ENCODE measurements at places on chromosomes 11 and 22.
A peak's percentile ranks its signal among the peaks of the same experiment; 100 is the strongest.

GRCh38 chr11:2943711-2944118 is 14.5 kb upstream of the PHLDA2 start:
- DNase-seq = no peak

DNA sequence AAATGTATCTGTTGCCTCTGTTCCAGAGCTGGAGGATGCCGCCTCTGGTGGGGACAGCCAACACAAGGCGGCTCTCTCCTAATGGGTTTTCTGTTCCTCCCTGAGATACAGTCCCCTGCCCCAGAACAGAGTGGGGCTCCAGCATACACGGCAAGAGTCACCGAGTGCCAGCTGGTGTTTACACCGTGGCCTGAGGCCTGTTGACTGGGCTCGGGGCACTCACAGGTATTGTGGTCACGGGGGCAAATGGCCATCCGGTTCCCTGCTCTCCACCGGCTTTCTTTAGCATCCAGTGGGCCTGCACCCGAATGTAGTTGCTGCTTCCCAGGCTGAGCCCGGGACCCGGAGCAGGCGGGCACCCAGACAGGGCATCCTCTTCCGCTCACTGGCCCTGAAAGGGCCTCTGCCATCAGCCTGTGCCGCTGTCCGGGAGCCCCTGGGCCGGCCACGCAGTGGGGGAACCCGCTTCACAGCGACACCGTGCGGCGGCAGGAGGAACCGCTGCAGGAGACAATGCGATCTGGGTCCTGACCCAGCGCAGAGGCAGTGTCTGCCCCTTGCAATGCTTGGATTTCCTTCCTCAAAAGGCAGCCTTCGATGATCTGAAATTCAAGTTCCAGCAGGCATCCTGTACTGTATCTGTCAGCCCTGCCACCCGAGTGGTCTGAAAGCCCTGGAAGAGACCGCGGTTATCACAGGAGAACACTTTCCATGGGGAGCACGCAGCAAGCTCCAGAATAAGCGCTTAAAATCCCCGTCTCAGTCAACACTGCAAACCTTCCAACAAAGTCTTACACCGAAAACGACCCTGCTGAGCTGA is 859 bp upstream of the KRTAP5-5 start:
- peak; percentile 76 for DNase-seq

DNA sequence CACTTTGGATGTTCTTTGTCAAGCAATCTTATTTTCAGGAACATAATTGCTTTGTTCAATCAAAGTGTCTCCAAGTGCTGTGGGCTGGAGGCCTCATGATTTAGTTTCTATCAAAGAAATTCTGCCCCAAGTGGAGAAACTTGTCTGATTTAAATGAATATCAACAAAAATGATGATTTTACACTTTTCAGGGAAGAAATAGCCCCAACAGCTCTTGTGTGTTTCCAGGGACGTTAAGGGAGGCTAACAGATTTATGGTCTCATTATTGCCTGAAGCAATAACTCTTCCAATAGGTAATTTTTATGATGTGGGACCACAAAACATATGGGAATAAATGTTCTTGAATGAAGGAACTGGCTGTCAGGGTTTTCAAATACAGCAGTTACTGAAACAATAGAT is 699.1 kb downstream of the FAM181B start:
- DNase-seq = no peak

GRCh38 chr22:24190596-24191208 is 9.4 kb downstream of the SUSD2 start:
- DNase-seq = no peak

GRCh38 chr22:25902402-25902801 is 160.4 kb downstream of the MYO18B start:
- no peak for DNase-seq

- DNase-seq = no peak
Observed at GRCh38 chr11:65624931-65625627, 9.5 kb downstream of the PCNX3 start.

- DNase-seq = no peak
Observed at GRCh38 chr11:63922673-63923192, 5.8 kb upstream of the RCOR2 start.

DNA sequence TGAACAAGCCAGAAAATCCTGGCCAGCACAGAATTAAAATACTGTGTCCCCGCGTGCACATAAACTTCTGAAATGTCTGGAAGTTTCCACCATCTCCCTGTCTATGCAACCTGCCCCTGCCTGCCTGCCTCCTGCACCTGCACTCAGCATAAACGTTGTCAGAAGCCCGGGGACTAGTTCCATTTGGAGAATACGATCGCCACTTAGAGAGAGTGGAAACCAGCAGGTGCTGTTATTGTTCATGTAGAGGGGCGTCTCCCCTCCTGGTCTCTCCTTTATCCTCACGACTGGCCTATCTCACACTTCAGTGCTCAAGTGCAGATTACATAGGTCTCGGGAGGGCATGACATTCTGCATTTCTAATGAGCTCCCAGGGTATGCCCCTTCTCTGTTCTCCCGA is 35.6 kb downstream of the MPPED1 start:
- no peak for DNase-seq

DNA sequence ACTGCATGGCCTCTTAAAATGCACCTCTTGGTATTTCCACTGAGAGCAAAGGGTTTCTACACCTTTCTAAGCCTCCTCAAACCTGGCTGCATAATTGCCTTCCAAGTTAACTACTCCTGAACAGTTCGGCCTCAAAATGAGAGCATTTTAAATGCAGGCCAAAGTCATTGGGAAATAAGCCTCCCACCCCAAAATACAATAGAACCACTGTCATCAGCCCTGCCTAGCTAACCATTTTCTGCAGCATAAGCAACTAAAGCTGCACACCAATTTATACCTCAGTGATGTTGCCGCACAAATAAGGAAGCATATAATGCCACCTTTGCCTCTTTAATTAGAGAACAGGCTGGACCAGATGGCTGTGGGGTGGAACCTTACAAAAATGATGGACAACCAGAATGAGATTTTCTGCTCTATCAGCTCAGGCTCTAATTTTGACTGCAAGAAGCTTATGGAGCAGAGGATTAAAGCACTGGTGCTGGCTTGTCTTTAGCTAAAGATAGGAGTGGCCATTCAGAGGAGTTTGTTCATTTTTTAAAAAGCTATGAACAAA is 4.3 kb downstream of the TOB2 start:
- DNase-seq = no peak

GRCh38 chr22:42682113-42682851 is 33.1 kb upstream of the CYB5R3 start:
- DNase-seq = no peak

- DNase-seq = peak; percentile 96
Observed at GRCh38 chr11:48063424-48063978, 83.1 kb downstream of the PTPRJ start.

- DNase-seq = peak; percentile 88
Observed at GRCh38 chr11:79236541-79236971, 204.3 kb downstream of the TENM4 start.

- no peak for DNase-seq
Observed at GRCh38 chr11:66567787-66568123, 651 bp downstream of the CTSF start.

- DNase-seq = no peak
Observed at GRCh38 chr11:96396637-96397036, 6.8 kb downstream of the JRKL start.

DNA sequence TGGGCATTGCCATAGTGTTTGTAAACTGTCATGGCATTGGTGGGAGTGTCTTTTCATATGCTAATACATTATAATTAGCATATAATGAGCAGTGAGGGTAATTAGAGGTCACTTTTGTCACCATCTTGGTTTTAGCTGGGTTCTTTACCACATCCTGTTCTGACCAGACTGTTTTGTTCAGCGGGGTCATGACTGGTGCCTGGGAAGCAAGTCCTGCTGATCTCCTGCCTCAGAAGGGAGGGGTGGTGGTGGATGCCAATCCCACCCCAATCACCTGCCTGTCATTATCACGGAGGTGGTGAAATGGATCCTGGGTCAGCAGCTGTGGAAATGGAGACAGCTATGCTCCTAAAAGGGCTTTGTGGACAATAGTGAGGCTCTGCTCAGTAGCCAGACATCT is 31.2 kb downstream of the IL18 start:
- no peak for DNase-seq

DNA sequence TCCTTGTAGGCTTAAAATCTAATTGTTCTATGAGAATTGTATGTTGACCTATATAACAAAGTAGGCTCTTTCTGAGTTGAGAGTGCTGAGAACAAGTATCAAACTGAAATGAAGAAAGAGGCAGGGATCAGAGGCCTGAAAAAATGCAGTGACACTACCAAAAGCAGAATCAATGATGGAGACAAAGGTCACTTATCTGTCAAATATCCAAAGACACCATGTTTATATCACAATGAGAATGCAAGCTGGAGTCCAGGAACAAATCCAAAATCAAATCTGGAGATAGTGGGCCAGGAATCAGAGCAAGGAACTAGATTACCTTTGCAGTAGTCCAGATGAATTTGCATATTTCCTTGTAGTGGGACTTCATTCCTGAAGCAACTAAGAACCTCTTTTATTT is 377.7 kb downstream of the DLG2 start:
- no peak for DNase-seq

DNA sequence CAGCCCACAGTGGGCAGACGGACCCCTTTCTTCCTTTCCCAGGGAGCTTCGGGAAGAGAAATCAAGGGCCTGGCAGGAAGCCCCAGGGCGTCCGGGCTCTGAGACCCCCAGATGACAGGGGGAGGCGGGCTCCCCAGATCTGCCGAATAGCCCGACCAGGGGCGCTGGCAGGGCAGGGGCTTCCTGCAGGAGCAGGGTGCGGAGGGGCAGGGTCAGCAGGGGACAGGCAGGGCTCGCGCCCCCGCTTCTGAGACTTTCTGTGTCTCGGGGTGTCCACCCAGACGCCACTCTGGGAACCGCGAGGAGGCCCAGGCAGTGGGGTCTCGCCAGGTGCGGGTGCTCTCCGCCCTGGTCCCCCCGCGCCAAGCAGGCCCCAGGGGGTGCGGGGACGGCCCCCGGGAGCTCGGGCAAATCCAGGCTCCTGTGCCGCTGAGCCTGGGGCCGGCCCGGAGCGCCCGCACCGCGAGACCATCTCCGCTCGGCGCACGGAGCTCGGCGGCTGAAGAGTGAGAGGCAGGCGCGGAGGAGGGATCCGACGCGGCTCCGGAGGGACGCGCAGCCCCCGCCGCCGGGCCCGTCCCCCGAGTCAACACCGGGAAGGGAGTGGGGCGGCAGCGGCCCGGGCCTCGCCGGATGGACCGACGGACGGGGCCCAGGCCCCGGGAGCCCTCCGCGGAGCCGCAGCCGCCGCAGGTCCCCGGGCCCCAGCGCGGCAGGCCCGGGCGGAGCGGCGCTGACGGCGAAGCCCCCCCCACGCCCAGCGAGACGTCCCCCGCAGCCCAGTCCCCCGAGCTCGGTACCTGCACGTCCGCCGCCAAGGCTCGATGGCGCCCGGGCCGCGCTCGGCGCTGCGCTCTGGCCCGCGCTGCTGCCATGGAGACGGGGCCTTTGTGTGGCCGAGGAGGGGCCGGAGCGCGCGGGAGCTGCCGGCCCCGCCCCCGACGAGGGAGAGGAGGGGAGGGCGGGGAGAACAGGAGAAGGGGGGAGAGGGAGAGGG is at the start of gene PLXNB2:
Gene PLXNB2 (minus strand): TSS at position 894 of the 997 bp plus-strand sequence. CDS start 17,062 bp downstream, outside the sequence.
- DNase-seq = peak; percentile 91

GRCh38 chr22:36507518-36508010 is 724 bp upstream of the FOXRED2 start:
- no peak for DNase-seq

DNA sequence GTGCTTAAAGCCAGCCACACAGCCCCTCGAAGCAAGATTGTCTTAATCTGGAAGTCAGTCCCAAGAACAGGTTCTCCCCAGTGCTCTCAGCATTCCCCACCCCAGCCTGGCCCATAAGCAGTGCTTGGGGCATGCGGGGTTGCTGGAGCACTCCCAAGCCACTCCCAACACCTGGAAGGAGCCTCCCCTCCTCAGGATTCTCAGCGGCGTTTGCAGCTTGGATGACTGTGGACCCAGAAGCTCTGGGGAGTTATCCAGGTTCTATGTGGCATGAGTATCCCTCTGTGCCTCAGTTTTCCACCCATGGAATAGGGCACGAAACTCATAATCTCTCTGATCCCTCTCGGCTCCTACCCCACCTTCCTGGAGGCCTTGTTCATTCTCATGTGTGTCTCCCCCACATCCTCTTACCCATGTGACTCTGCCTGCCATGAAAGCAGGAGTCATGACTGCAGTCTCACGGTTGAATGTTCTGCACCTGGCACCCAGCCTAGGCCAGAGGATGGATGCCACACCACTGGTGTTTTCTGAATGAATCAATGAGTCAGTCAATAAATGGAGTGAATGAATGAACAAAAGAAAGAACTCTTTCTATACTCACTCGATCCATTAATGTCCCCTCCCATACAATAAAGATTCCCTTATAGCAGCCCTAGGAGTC is 33.4 kb upstream of the WNT7B start:
- DNase-seq = no peak

GRCh38 chr22:28002181-28002700 is 83.2 kb upstream of the PITPNB start:
- peak; percentile 37 for DNase-seq

GRCh38 chr11:66080055-66080817 is 10.2 kb downstream of the PACS1 start:
- DNase-seq = peak; percentile 93

GRCh38 chr11:118878163-118878563 is 5.5 kb upstream of the CXCR5 start:
- DNase-seq = no peak

- DNase-seq = no peak
Observed at GRCh38 chr11:131868629-131869507, 498.5 kb downstream of the NTM start.

DNA sequence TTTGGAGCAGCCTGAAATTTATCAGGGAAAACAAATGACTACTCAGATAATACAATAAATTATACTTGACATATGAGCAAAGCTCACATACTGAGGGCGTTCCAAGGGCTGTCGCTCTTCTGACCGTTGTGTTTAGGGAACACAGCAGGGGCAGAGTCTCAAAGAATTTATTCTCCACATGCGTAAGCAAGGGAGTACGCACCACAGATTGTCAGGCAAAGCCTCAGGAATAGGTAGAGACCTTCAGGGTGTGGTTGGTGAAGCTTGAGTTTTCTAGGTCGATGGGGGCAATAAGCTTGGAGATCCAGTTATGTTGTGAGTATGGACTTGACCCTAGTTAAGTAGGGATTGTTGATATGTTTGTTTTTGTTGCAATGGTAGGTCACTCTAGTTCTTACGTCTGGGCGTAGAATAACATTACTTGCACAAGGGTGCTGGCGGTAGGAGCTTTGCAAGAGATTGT is 830 bp downstream of the ACAT1 start:
- peak; percentile 46 for DNase-seq

DNA sequence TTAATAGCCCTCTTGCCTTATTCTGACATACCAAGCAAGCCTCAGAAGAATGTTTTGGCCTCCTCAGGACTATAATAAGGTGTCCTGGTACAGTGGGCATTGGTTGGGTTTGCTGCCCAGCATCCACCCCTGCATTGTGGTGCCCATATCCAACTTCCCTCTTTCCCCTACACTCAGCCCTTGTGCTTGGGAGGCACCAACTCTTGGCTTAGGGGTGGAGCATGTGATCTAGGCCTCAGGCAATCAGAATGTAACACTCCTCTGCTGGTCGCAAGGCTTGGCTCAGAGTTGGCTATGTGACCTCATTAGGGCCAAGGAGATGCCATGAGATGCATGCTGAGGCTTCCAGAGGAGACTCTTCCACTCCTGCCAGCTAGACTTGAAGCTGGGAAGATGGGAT is 123.0 kb downstream of the CSNK2A3 start:
- DNase-seq = no peak

- DNase-seq = no peak
Observed at GRCh38 chr22:25941365-25941960, 199.5 kb downstream of the MYO18B start.

Data from adipocyte (in vitro differentiated cells).